ENCODE measurements at places on chromosomes 7 and 10.

DNA sequence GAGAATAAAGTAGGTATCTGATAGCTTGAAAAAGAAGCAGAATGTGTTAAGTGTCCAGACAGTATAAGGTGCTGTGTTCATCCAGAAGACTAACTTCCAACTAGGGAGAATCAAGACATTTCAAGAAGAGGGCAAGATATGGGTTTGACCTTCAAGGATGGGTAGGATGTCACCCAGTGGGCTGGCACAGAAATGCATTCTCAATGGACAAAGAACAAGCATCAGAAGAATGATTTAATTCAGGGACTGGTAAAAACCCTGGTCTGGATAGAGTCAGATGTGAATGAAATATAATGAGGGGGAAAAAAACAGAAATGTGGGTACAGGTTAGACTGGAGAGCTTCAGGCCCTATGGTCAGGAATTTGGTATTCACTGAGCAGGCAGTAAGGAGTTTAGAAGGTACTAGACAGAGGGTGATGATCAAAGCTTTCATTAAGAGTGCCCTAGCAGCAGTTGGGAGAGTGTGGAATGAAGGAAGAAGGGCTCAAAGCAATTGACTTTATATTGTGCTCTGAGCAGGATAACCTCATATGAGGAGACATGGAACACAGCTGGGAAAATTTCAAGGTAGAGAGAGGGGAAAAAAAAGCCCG is 180.7 kb upstream of the ANK3 start:
- DNase-seq = no peak

DNA sequence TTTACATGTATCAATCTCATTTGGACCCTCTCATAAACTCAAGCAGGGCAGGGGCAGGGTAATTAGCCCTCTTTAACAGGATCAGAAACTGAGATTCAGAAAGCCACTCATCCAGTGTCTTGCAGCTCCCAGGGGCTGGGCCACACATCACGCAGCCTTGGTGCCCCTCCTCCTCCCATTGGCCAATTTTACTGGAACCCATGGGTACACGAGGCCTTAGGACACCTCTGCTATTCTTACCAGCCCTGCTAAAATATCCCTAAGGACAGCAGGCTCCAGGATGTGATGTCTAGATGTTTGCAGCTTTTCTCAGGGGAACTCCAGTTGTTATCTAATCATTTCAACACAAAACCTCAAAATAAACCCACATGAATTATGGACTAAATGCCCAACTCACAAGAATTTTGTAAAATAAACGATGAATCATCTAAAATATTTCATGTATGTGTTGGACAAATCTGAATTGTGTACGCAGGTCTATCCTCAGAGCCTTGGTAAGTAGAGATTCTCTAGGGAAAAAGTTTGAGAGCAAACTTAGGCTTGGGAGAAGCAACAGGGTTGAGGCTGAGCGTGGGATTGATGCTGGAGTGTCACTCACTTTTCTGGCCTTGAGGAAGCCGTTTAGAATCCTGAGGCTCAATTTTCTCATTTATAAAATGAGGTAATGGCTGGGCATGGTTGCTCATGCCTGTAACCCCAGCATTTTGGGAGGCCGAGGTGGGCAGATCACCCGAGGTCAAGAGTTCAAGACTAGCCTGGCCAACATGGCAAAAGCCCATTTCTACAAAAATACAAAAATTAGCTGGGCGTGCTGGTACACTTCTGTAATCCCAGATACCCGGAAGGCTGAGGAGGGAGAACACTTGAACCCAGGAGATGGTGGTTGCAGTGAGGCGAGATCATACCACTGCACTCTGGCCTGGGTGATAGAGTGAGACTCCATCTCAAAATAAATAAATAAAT is 69.7 kb upstream of the TNS3 start:
- peak; percentile 95 for DNase-seq

DNA sequence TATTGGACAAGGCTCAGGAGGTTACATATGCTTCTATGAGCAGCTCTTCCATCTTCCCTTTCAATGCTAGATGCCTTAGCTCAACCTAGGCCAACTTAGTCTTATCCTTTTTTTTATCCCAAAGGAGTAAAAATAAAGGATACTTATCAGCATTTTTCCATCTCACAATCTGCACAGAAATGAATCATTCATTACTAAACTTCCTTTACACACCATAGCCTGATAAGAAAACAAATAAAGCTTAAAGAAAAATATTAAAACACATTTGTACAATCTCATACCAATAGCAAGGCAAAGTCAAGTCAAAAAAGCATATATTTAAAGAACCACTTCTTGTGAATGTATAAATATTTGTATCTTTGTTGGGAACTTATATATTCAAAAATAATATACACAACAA is 407.4 kb downstream of the GRM8 start:
- no peak for DNase-seq

DNA sequence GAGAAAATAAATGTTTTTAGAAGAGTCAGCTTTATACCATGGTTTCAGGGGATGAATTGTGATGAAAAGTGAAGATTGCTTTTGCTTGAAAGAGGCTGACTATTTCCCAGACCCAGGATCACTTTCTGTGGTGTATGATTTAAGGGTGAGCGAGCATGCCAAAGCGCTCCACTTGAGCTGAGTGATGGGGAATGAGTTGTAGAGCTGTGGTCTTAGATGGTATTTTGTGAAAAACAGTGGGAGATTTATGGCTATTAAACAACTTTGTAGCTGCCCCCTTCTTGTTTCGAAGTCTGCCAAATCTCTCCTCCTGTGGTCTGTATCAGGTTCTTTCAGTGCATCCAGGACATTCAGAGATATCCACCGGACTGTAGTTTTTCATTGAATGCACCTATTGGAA is 888.2 kb downstream of the LRMDA start:
- no peak for DNase-seq

- peak; percentile 34 for DNase-seq
Observed at GRCh38 chr10:19654576-19654975, 161.7 kb upstream of the PLXDC2 start.

- DNase-seq = no peak
Observed at GRCh38 chr7:7707806-7708205, 10.6 kb downstream of the RPA3 start.

- peak; percentile 73 for DNase-seq
Observed at GRCh38 chr7:151940048-151940811, 16.0 kb upstream of the GALNTL5 start.

DNA sequence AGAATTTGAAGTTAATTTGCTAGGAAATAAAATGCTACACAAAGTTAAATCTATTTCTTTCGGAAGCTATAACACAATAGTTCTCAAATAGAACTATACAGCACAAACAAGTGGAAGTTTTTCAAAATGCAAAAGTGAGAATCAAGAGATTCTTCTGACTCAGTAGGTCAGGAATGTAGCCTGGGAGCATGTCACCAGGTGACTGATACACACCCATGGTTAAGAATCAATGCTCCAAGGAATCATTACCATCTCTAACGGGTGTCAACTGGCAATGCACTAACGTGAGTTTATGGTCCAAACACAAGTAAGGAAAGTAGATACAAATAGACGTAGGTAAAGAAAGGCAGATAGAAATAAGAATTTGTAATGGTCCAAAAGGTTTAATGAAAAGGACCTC is 170.5 kb downstream of the SRPK2 start:
- no peak for DNase-seq

DNA sequence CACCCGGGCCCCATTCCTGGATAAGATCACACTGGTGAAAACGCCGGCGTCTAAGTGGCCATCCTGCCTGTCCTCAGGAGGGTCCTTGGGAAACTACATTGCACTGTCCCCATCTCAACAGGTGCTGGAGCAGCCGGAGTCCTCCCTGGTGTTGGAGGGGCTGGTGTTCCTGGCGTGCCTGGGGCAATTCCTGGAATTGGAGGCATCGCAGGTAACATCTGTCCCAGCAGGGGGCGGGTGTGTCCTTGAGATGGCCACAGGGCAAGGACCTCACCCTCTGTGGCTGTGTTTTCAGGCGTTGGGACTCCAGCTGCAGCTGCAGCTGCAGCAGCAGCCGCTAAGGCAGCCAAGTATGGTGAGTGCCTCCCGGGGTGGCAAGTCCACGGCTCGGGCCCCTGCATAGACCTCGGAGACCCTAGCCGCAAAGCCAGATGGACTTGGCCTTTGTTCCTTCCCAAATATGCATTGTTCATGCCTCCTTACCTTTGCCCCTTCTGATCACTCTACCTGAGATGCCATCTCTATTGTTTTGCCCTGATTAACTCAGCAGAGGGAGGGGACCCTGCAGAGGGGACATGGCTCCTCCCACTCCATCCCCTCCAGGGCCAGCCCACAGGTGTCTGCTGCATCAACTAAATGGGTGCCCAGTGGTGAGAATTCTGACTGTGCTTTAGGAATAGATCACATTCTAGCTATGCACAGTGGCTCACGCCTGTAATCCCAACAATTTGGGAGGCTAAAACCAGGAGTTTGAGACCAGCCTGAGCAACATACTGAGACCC is 23.8 kb downstream of the ELN start:
- DNase-seq = no peak

All from HS-5 (cell line).